ENCODE measurements at places on chromosomes 11 and 22.

DNA sequence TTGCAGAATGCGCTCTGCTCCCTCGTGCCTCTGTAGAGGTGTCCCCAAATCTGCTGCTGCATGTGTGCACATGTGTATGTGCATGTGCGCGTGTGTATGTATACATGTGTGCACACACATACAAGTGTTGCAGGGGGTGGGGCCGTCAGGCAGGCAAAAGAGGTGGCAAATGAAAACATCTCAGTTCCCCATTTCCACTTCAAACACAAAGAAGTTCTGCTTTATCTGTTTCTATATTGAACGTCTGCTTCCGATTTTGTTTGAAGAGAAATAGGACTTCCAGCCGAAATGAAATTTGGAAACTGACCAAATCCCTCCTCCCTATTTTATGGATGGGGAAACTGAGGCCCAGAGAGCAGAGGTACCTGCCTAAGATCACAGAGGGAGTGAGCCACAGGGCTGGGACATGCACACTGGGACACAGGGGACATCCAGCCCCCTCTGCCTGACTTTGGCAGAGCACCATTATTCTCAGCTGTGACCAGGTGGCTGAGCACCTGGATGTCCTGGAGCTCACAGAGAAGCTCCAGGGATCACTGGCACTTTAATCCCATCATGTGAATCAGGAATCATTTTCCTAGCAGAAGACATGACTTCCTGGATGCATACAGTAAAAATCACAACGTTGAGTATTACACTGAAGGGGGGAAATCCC lies 41.2 kb upstream of the ALX4 start:
- no peak for DNase-seq

GRCh38 chr11:90775567-90776165 lies 552.8 kb upstream of the CHORDC1 start:
- DNase-seq = no peak

- no peak for DNase-seq
These were observed 979 bp downstream of the ZBED5 start for GRCh38 chr11:10856689-10857458.

GRCh38 chr11:56700242-56700913 lies 1.5 kb downstream of the OR9G1 start:
- peak; percentile 83 for DNase-seq

DNA sequence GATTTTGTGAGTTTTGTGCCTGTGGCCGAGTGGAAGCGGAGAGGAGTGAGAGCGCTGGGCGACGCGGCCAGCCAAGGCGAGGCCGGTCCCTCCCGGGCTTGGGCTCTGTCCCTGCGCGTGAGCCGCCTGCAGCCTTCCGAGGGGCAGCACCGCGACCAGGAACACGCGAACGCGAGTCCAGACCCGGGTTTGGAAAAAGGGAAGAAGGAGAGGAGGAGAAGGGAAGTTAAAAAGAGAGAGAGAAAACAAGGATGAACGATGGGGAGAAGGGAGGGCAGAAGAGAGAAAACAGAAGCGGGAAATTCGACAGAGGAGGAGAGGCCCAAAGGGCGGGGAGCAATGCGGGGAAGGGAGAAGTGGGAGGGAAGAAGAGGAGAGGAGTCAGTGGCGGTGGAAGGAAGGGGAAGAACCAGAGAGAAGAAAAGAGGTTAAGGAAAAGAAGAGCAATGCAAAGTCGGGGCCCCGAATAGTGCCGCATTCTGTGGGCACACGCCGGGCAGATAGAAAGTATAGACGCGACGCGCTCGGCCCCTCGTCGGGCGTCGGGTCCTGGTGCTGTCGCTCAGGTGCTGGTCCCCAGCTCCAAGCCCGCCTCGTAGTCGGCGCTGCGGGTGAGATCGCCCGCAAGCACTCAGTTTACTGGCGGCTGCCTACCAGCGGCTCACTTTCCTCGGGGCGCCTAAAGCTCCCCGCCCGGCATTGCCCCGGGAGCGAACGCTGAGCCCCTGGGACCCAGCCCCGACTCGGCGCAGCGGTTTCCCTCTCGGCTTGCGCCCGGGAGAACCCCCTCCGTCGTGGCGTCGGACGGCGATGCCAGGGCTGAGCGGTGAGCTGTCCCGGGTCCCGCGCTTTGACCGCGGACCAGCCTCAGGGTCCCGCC lies 2.8 kb upstream of the BARX2 start:
- DNase-seq = no peak

- no peak for DNase-seq
These were observed 16.3 kb downstream of the DUSP8 start for GRCh38 chr11:1555713-1556153.

DNA sequence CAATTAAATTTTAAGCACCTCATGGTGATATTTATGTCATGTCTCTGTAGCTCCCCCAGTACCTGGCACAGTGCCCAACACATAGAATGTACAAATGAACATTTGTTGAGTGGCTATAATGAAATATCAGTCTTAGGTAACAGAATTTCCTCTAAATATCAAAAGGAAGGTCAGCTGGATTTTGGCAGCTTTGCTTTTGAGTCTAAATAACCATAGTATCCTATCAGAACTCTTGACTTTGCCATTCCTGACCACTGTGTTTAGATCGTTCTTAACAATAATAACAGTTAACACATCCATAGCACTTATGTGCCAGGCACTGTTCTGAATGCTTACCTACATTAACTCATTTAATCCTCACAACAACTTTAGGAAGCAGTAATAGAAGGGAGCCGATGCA lies 26.6 kb downstream of the TMEM123 start:
- no peak for DNase-seq

GRCh38 chr11:92979176-92979575 lies 9.7 kb downstream of the MTNR1B start:
- no peak for DNase-seq

DNA sequence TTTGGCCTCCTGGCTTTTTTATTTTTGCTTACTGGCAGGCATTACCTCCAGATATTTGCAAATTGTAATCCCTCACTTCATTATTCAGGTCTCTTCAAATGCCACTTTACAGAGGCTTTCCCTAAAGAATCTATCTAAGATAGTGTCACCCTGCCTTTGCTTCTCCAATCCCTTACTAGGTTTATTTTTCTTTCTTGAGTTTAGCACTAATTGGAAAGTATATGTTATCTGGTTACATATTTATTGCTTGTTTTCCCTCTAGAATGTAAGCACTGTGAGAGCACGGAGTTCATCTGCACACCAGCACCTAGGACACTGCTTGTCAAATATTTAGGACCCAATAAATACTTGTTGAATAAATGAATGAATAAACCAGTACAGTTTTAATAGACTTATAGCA lies 3.5 kb downstream of the KIF18A start:
- no peak for DNase-seq

- DNase-seq = no peak
These were observed 47.7 kb upstream of the SYT7 start for GRCh38 chr11:61628662-61628970.

- DNase-seq = no peak
These were observed 1.0 kb upstream of the POLD4 start for GRCh38 chr11:67354075-67355022.

- no peak for DNase-seq
These were observed 11.9 kb upstream of the AMPD3 start for GRCh38 chr11:10443152-10443551.

DNA sequence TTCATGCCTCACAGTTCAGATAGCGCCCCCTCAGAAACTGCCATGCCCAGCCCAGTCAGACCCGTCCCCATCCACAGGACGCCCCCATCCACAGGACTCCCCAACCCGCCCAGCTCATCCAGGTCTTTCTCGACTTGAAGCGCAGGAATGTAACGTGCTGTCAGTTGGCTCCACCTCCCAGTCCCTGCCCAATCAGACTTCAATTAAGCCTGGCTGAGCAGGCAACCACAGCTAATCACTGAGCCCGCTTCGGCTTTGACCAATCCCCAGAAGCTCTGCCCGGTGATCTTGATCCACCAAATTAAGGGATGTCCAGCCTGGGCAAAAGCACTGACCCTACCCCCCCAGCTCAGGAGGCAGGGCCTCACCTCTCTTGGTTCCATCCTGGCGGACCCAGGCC lies 10.5 kb upstream of the MFNG start:
- DNase-seq = no peak

GRCh38 chr22:47022075-47022473 lies 259.6 kb downstream of the TBC1D22A start:
- DNase-seq = no peak

- no peak for DNase-seq
These were observed 155.6 kb upstream of the TRIM48 start for GRCh38 chr11:55106391-55106790.

- no peak for DNase-seq
These were observed 160.5 kb downstream of the DDX10 start for GRCh38 chr11:108825381-108825780.

- no peak for DNase-seq
These were observed 38.1 kb upstream of the KCNQ1OT1 start for GRCh38 chr11:2737866-2738265.

- no peak for DNase-seq
These were observed 24.4 kb downstream of the AASDHPPT start for GRCh38 chr11:106101819-106102218.

- DNase-seq = no peak
These were observed 17.0 kb upstream of the GRIK4 start for GRCh38 chr11:120494595-120494994.

DNA sequence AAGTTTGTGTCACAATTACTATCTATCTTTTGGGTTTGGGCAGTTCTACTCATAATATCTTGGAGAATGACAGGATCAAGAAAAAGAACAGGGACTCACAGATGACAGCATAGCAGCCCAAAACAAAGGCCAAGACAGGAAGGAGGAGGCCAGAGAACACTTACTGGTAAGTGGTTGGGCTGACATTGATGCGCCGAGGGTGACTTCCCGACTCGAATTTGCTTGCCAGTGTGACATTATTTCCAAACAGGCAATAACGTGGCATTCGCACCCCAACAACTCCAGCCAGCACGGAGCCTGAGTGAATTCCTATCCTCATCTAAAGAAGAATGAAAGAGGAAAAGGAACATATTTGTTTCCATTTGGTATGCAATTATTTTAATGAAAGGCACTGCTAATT lies 309.9 kb downstream of the GUCY1A2 start:
- DNase-seq = no peak

DNA sequence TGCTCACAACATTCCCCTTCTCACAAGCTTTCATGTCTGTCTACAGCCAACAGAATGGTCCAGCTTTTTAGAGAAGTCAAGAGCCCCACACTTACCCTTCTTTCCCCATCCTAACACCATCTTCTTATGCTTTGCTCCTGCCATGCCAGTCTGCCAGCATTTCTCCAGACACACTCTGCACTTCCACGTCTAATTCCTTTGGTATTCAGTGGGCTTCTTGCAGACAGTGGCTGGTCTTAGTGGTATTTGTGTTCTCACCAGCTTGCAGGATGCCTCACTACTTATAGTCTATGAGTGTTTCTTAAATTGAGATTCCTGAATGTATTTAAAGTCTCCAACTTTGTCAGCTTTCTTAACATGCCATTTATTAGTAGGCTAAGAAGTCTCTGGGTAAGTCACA lies 154.4 kb downstream of the BBOX1 start:
- DNase-seq = no peak

DNA sequence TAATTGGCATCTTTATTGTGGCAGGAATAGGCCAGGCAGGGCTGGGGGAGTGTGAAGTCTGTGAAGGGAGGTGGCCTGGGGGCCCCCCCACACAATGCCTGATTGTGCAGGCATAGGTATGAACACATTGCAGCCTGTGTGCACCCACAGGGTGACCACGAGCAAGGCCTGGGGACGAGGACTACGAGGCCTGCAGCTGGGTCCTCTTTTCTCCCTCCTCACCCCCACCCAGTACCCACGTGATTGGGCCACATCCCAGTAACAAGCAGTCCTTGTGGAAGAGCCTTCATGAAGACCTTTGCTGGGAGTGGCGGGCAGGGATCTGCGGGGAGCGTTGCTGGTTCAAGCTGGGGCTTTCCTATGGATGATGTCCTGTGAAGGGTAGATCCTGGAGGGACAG lies 29.3 kb downstream of the ZBTB16 start:
- no peak for DNase-seq

DNA sequence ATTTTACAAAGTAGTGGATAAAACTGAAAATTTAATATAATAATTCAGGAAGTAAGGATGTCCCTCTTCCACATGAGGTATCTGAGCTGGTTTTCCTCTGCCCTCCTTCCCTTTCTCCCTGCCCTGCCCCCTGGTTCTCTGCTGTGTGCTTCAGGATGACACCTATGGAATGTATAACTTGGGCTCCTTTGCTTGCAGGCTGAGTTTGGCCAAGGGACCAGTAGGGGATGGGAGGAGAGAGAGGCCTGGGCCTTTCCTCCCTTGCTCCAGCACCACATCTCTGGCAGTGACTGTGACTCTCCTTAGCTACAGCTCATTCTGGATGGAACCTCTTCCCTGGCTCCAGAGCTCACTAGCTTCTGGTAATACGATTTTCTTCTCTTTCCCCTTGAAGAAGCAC lies 10.1 kb downstream of the IRAG1 start:
- DNase-seq = no peak

- DNase-seq = no peak
These were observed 228.6 kb downstream of the BRD1 start for GRCh38 chr22:49599039-49599438.

DNA sequence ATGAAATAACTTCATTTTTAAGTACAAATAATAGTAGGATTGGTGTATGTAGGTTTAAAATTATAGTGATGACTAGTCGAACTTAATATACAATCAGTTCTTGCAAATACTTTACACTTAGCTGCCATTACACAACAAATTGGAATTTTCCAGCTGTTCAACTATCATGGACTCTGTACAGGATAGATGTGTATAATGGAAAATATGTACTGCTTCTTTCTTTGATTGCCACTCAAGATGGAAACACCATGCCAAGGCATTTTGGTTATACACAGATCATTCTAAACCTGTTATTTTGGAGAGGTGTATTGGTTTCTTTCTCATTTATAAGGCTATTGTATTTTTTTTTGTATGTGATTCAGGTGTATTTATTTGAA lies 24.4 kb upstream of the CRTAM start:
- no peak for DNase-seq

- DNase-seq = peak; percentile 20
These were observed 2.5 kb upstream of the SUSD2 start for GRCh38 chr22:24178502-24179440.

DNA sequence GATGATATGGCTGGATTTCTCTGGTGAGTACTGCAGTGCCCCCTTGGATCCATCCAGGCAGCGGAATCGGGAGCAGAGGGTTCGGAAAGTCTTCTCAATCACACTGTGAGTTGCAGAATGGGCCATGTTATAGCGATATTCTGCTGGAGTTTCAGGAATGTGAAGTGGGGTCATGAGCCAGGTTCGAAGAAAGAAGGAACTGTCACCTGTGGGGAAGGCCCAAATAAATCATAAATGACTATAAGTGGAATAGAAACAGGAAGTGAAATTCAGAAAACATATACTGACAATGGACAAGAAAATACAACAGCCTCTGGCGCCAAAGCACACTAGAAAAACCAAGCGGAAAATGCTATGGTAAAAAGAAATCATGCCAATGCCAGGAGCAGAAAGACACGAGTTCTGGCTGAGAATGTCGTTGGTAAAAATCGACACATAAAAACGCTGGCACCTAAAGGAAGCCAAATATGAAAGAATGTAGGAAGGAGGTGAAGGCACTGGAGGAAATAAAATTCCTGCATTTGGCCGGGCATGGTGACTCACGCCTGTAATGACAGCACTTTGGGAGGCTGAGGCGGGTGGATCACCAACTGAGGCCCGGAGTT lies 10.0 kb upstream of the AMBRA1 start:
- no peak for DNase-seq

- DNase-seq = no peak
These were observed 11.5 kb downstream of the CSNK1E start for GRCh38 chr22:38305471-38306448.
